Right renal cortex interstitium (tissue), 3 donors: ENCODE measurements at places on chromosomes 7 and 10. TPM values are rescaled to one million over a fixed set of nuclear protein-coding genes. Genes with fewer than 3 reads are reported as not detected.

- no peak for DNase-seq
These were observed 385.8 kb upstream of the KLF6 start for GRCh38 chr10:4170633-4171314.

- DNase-seq: no peak
These were observed at the start of gene HGF for GRCh38 chr7:81769891-81770727. Gene HGF (minus strand): TSS chr7:81770047. CDS start chr7:81769971, 76 bp downstream.

The MYH16 gene
- 0.06 TPM for polyA plus RNA-seq

DNA sequence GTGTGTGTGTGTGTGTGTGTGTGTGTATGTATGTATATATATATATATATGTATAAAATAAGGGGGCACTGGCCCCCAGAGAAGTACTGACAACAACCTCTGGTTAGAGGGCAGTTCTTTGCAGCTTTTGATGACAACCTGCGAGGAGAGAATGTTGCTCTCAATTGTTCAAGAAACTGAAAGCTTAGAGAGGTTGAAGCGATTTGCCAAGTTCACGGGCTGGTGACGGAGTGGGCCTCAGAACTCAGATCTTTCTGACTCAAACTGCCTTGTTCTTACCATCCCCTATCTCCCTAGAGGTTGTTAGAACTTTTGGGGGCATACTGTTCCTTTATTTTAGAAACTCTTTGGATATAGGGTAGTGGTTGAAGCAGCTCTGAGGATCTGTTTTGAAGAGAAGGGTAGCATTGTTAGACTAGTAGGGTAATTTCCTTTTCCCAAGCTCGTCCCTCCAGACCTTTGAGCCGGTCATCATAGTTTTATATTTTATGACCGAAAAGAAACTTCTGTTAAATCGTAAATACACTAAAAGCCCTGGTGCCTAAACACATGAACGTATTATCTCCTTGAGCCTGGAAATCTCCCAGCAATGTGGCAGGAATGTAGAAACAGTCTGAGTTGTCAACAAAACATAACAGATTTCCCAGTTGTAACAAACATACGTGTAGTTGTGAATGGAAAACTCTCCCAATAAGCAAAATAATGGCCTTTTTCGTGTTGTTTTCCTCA is 541.7 kb upstream of the GALNT17 start:
- DNase-seq: no peak

GRCh38 chr10:77586719-77587415 is 50.7 kb downstream of the KCNMA1 start:
- DNase-seq: no peak

DNA sequence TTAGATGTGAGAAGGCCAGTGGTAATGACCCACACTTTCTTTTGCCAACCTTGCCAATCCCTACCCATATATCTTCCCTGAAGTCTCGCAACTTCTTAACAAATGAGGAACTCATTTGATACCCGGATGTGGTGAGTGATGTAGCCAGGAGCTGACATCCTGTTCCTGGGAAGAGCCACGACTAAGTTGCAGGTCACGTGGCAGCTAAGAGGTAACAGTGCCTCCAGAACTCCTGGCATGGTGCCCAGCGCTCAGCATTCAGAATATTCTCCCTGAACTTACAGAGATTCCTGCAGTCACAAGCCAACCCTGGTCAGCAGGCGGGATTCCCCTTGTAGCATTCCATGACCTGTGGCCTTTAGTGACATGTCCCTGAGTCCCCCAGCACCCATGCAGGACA is 282.5 kb downstream of the GALNT17 start:
- no peak for DNase-seq

- DNase-seq: no peak
These were observed 6.6 kb downstream of the NPC1L1 start for GRCh38 chr7:44534501-44534900.

DNA sequence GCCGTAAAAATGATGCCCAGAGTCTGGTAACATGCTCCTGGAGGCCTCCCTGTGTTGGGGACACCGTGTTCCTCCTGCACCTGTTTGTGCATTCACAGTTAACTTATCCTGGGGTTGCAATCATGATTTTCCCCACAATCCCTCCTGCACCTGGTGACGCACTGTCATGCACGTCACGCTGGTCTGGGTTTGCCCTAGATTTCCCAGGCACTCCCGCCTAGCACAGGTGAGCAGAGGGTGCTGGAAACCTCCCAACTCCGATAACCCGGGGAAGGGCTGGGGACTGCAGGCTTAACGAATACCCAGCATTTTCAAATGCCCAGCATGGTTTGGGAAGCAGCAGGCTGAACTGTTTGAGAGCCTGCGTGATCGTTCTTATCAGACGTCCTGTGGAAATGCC is 427.1 kb downstream of the TCERG1L start:
- no peak for DNase-seq

DNA sequence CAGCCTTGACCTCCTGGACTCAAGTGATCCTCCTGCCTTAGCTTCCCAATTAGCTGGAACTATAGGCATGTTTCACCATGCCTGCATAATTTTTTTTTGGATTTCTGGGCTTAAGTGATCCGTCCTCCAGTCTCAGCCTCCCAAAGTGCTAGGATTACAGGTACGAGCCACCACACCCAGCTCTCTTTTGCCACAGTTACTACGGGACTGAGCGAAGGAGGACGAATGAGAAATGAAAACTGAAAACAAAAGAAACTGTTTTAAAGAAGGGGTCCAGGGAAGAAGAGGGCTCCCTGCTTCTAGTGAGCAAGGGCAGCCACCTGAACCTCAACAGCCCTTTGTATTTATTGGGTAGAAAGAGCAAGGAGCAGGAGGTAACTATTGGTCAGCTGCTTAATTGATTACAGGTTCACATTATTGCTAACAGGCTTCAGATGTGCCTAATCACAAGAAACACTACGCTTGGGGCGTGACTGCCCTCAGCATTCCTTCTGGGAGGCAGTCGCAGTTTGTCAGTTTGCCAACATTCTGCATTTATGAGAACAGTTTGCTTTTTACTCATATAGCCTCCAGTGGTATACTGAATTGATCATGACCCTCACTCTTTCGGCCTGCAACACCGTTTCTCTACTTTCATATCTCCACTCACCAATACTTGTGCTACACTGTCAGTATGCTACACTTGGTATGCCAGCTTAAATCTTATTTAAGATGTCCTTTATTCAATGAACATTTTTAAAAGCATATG is 676.8 kb downstream of the DNAJB9 start:
- DNase-seq: no peak

DNA sequence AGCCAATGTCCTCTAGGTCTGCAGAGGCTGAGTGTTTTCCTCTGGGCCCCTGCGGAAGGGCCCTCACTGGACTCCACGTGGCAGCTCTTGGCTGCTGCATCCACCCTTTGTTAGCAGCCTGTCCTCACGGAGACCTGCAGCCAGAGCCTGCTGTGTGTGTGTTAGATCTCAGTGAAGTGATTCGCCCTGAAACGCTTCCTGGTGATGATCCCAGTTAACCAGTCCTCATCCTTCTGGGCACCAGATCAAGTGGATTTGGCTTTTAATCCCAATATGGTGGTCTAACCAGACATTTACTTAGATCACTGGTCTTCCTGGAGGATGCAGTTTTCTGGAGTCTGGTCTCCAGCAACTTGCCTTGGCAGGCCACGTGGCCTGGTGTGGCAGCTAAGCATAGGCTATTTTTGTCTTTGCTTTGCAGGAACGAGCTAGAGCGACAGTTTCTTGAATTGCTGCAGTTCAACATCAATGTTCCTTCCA is 39.5 kb upstream of the GJD4 start:
- DNase-seq: no peak

The MYPN gene
- polyA plus RNA-seq: 0.08 TPM

The CALD1 gene
- polyA plus RNA-seq: 292 TPM

The MKI67 gene
- polyA plus RNA-seq: 47.5 TPM

The ITPRID1 gene
- not detected for polyA plus RNA-seq

The YAE1 gene
- polyA plus RNA-seq: 38.4 TPM

GRCh38 chr7:139750459-139751095 is 27.2 kb downstream of the HIPK2 start:
- DNase-seq: no peak

- DNase-seq: no peak
These were observed 252.6 kb downstream of the DOCK4 start for GRCh38 chr7:111953611-111954010.

GRCh38 chr7:104328970-104329825 is 795 bp downstream of the LHFPL3 start:
- DNase-seq: no peak

DNA sequence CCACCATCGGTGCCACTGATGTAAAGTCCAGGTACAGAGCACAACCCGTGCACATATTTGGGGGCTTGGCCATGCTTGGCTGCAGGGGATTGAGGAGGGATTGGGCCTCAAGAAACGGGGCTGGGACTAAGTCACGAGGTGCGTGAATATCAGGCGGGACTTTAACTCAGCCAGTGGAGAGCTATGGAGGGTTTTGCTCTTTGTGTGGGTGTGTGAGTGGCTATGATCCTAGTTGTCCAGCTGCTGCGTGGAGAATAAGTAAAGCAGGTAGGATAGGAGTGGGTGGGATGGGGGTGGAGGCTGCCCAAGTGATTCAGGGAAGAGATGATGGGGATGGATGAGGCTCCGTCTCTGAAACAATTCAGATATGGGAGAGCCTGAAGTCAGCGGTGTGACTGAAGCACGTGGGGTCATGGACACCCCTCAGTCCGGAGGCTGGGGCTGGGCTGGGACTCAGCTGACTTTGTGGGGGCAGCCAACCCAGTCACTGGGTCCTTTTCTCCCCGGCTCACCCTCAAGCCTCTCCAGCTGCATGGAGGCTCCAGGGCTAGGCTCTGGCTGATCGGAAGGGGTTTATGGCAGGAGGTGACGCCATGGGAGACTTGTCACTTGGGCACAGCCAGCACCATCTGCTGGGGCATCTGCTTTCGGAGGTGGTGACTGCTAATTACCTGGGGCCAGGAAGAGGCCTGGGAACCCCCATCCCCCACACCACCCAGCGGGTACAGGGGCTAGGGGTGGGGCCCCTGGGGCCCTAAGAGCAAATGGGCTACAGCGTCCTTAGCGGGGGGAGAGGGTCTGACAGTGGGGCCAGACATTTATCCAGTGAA is 1.7 kb upstream of the LFNG start:
- DNase-seq: no peak

GRCh38 chr10:121961456-121961855 is 13.6 kb downstream of the NSMCE4A start:
- DNase-seq: no peak

- DNase-seq: no peak
These were observed 126.7 kb upstream of the PRSS58 start for GRCh38 chr7:142384493-142384922.

- DNase-seq: peak; percentile 79
These were observed 102.2 kb upstream of the ZNF438 start for GRCh38 chr10:31133792-31134310.

DNA sequence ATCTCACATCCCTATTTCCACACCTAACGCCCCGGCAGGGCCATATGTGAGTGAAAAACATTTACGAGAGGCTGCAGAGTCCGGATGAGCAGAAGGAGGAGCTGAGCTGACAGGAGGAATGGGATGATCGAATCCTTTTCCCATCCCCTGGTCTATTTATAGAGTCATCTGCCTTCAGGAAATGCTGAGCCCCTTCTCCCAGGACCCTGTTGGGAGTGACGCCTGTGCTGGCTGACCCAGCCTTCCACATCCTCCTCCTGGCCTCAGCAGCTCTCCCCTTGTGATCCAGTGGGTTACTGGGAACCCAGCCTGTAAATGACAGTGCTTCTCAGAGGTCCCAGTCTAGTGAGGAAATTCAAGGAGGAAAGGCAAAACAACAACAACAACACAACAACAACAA is 16.6 kb downstream of the DENND2A start:
- no peak for DNase-seq

The OR2A1 gene
- 0.10 TPM for polyA plus RNA-seq

DNA sequence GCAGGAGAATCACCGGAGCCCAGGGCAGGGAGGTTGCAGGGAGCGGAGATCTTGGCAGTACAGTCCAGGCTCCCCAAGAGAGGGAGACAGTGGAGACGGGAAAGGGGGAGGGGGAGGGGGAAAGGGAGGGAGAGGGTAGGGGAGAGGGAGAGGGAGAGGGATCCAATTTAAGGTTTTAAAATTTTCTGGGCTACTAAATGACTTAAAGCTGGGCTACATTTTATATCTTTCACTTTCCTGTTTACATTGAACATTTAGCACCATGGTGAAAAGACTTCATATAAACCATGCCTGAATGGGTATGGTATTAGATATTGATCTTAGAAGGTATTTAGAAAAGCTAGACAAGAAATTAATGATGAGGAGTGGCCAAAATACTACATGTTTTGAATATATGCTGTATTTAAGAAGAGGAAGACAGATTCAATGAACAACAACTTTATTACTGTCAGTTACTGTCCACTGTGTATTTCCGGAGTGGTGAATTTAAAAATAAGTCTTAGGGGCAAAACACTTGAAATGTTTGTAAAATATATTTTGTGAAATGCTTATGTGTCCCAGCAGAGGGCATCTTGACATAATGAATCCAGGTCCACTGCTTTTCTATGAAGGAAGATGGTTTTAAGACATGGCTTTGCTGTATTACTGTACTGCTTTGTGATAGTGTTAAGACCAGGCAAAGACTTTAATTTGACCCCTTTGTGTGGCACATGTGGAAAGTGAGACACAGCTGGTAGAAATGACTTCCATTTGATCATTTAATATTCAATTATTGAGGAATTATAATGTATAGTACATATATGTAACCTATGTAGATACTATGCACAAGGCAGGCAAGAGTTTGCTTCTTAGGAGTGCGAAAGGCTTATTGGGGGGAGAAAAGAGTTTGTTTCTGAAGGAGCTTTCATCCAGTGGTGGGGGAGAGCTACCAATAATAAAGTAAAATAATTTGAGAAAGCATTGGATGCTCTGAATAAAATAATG is 52.8 kb downstream of the NRF1 start:
- DNase-seq: peak; percentile 16

DNA sequence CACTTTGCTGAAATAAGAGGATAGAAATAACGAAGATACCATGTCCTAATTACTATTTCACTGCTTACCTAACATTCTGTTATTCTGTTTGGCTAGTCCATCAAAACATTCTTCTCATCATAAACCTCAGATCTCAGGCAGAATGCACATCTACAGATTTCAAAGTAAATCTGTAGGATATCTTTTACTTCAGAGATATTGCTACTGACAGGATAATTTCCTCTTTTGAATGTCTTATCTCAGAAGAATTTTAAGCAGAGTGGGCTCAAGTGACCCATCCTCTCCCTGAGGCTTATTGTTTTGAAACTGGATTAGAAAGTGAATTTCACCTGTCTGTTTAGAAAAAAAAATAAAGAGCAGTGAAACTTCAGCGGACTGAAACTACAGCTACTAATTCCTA is 83.6 kb downstream of the SEMA3C start:
- DNase-seq: no peak

DNA sequence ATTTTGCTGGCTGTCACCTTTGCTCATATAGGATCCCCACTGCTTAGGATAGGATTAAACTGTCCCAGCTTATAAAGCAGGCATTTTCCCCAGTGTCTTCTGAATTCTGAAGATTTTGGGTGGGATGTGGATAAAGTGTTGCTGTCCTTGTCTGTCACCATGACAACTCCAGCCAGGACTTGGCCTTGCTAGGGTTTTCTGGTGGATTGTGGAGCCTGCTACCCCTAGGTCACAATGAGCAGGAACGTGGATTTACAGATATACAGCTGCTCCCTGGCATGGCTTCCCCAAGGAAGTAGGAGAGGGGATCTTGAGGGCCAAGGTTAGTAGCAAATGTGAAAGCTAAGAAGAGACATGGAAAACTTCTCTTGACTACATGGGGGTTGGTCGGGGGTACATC is 220.7 kb downstream of the WDR11 start:
- no peak for DNase-seq

The ASAH2 gene
- polyA plus RNA-seq: 4.5 TPM

The SLC39A12 gene
- not detected for polyA plus RNA-seq
